T47D (cell line): ENCODE measurements at places on chromosomes 2 and 18.

- no peak for DNase-seq
Measured at GRCh38 chr2:236055471-236055870, 112.7 kb downstream of the GBX2 start.

DNA sequence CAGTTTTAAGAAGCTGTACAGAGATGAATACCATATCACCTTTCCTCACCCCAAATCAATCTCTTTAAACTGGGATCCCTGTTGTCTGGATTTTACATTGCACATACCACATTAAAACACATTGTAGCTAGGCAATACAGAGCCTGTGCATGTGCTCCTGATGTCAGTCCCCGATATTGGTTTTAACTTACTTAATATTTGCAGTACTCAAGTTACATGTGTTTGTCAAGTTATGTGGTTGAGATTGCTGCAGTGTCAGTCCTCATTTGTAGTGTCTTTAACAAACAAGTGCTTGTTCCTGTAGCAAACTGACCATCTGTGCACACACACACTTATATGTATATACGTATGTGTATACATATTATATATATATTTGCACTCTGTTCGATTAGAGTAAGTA, 10.4 kb upstream of the UBE2E3 start:
- DNase-seq, result no peak

DNA sequence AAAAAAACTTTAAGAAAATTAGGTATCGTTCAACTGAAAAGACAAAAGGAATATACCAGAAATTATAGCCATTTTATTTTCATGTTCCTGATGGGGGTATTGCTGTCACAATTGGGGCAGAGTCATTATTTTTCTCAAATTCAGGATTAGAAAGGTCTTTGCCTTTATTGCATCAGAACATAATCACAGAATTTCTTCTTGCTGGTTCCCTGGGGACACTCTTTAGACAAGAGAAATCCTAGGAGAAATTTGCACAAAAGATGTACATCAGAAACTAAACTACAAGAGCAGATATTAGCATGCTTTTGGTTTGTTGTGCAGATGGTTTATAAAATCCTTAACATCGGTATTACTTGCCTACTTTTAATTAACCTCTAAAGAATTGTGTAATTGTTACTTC, 103.2 kb downstream of the NCOA1 start:
- DNase-seq, result no peak

DNA sequence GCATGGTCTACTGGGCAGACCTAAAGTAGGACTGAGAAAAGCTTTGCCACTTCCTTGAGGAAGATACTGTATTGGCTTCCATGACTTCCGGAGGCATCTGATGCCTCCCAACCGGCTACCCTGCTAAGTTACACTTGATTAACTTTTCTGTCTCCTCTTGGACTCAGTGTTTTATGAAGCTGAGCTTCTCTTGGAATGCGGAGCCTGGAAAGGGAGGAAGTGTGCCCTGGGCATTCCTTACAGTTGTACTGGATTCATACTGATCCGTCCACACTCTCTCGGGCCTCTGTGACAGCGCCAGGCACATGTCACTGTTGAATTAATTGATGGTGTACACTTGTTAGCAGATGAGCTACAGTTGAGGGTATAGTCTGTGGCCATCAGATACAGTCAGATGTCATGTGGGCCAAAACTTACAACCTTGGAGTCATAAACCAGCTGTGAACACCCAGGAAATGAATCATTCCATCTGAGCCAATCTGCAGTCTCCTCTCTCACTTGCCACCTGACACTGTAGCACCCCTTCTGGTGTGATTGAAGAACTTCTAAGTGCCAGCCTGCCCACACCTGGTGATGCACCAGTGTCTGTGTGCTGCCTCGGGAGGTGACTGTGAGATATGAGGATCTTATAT, 122.5 kb downstream of the FHOD3 start:
- DNase-seq, result no peak

DNA sequence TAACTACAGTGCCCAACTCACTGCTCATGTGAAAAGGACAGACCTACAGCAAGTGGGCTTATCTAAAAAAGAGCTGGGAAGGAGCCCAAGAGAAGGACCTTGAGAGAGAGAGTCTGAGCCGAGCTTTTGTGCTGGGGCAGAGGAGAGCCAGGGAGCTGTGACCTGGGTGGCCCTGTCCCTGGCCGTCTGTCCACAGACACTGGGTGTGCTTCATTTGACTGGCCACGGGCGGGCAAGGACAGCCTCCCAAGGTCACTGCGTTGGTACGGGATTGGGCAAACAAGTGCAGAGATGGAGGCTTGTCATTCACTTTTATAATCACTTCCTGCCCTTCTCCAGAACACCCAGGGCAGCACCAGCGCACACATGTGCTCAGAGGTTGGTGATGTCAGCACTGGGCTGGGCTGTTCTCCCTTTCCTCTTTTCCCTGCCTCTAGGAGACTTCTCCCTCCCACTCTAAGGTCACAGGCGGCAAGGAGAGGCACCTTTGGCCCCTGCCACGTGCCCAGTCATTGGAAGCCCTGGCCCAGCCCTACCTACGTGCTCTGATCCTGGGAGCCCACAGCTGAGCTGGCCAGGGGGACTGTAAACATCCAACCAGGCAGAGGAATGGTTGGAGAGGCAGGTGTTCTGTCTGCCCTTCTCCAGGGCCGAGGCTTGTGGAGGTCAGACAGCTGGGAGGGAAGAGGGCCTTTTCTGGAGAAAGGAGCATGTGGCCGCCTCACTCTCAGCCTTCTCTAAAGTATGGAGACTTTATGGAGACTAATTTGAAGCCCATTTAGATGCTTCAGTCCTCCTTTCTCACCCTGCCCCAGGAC, 6.4 kb upstream of the PSD4 start:
- DNase-seq, result no peak

DNA sequence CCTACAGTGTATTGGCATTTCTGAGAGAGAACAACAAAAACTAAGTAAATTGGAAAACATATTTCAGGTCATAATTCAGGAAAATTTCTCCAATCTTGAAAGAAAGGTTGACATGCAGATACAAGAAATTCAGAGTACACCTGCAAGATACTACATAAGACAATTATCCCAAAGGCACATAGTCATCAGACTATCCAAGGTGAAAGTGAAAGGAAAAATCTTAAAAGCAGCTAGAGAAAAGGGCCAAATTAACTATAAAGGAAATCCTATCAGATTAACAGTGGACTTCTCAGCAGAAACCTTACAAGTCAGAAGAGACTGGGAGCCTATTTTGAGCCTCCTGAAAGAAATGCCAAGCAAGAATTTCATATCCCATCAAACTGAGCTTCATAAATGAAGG, 449.0 kb upstream of the MMADHC start:
- DNase-seq, result no peak

DNA sequence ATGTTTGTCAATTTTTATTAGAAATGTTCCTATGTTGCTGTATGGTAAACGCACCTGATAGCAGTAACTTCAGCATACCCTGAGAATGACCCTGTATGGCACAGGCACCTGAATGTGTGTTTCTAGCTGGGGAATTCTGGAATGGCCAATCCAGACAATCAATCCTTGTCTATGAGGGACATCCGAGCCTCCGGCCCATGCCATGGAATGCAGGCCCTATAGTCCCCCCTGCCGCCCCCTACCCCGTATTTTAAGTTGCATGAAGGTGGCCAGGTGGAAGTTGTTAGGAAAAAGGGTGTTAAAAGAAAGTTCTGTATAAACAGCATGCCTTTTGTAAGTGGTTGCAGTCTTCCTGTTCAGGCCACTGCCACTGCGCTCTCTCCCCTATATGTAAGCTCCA, 595.9 kb downstream of the DSC3 start:
- no peak for DNase-seq

GRCh38 chr2:73998451-73998850, 13.7 kb downstream of the TET3 start:
- DNase-seq, result no peak

DNA sequence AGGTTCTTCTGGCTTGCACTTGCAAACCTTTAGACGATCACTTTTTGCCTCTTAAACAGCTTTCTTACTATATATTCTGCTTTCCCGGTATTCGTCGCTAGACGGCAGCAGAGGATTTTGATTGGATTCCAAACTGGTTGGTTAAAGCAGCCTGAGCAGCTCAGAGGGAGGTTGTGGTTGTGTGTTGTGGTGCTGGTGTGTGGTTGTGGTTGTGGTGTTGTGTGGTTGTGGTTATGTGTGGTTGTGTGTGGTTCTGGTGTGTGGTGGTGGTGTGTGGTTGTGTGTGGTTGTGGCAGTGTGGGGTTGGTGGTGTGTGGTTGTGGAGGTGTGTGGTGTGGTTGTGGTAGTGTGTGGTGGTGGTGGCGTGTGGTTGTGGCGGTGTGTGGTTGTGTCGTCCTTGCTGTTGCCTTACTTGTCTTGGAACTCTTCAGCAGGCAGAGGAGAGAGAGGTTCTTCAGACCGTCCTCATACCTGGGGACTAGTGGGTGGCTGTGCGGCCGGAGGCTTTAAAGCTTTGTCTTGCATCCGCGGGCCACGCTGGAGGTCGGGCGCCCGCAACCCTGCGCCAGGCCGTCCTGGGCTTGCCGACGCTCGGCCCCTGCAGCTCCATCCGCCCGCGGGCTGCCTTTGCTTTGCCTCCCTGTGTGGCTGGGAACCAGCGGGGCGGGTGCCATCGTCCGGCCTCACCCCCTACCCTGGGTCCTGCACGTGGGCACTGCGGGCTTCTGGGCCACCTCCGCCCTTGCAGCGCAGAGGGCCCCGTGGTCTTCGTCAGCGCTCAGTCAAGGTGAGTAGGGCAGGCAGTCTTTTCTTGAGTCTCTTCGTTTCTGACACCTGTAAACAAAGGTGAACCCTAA, 190.8 kb downstream of the ARHGAP28 start:
- peak; percentile 75 for DNase-seq

- DNase-seq, result no peak
Measured at GRCh38 chr2:18690342-18690741, 101.0 kb upstream of the NT5C1B start.

GRCh38 chr2:203344667-203345066, 16.5 kb downstream of the ABI2 start:
- DNase-seq, result no peak

DNA sequence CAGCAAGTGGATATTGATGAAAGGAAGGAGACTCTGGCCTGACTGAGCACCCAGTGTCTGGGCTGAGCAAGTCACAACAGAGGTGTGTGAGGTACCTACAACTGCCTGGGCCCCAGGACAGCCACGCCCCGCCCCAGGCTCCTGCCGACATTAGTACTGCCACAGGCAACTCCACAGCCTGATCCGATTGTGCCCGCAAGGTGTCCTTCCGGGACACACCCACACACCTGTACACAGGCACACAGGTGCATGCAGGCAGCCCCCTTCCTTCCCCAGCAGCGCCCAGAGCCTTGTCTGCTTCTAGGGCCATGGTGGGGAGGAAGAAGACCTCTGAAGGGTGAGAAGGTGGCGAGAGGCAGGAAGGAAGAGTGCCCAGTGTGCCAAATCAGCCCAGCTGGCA, 83.6 kb downstream of the TNS1 start:
- no peak for DNase-seq

GRCh38 chr18:36389027-36389426, 91.5 kb downstream of the FHOD3 start:
- no peak for DNase-seq

GRCh38 chr18:4454537-4455112, 482 bp downstream of the DLGAP1 start:
- no peak for DNase-seq

- DNase-seq, result no peak
Measured at GRCh38 chr18:1392046-1392445, 487.4 kb downstream of the ADCYAP1 start.

DNA sequence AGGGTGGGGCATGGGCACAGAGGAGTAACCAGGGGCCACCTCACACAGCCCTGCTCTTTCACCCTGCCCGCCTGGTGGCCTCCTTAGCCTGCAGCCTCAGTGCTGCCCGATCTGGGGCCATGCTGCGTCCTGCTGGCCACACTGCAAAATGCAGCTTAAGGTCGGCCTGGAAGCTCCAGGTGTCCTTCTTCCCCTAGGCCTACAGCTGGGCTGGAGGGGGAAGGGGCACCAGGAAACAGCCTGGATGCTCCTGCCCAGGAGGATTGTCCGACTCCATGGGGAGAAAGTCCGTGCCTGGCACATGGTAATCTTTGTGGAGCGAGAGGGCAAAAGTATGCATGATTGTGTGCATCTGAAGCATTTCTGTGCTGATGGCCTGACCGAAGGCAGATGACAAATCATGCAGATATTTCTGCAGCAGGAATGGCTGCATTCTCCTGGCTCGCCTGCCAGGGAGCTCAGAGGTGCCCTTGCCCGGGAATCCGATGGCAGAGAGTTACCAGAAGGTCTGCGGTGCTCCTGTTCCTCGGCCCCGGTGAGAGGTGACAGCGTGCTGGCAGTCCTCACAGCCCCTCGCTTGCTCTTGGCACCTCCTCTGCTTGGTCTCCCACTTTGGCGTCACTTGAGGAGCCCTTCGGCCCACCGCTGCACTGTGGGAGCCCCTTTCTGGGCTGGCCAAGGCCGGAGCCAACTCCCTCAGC, 12.8 kb upstream of the ALPP start:
- DNase-seq, result peak; percentile 44

DNA sequence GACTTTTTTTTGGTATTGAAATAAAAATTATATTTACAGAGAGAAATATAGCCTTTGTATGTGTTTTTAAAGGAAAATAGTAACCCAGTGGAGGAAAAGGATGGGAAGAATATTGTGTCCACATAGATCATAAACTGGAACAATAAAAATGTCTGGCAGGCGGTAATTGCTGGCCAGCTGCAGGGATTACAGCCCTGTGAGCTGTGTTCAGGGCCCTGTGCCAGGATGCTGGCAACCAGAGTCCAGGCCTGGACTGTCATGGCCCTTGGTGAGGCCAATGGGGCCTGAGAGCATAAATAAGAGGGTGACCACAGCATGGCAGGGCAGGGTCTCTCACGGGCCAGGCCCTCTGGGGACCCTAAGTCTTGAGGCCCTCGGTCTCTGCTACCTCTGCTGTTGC, 171.2 kb downstream of the ACOXL start:
- DNase-seq, result no peak

DNA sequence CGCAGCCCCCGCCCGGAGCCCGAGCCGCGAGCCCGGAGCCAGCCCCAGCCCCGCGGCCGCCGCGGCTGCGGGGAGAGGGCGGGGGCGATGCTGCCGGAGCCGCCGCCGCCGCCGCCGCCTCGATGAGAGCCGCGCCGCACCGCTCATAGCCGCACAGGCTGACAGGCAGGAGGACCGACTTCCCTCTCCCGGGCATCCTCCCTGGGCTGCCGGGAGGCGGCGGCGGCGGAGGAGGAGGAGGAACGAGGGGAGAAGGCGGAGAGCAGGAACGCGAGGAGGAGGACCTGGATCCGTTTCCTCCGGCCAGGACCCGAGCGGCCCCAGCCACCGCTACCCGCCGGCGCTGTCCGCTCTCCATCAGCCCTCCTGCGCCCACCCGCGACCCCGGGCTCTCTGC, 370 bp downstream of the KLHL29 start:
- DNase-seq, result no peak

GRCh38 chr18:34126121-34126520, 98.6 kb downstream of the NOL4 start:
- DNase-seq, result no peak

DNA sequence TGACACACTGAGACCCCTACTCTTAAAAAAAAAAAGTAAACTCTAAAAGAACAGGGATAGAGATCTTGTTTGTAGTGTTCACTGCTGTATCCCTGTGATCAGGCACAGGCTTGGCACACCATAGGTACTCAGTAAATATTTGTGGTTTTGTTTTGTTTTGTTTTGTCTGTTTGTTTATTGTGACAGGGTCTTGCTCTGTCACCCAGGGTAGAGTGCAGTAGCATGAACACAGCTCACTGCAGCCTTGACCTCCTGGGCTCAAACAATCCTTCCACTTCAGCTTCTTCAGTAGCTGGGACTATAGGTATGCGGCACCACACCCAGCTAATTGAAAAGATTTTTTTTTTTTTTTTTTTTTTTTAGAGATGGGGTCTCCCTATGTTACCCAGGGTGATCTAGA, 3.4 kb downstream of the FKBP1B start:
- DNase-seq, result peak; percentile 45
